NCI-H69 (cell line): ENCODE measurements at places on chromosomes 11 and 22.

- DNase-seq: no peak
These were observed 36.0 kb downstream of the ARRB1 start for GRCh38 chr11:75315439-75315805.

- DNase-seq: no peak
These were observed 56.3 kb upstream of the TCF20 start for GRCh38 chr22:42326801-42327200.

- DNase-seq: no peak
These were observed 162.3 kb downstream of the C11orf87 start for GRCh38 chr11:109584001-109584972.

GRCh38 chr11:124122123-124122522 lies 6.9 kb downstream of the VWA5A start:
- DNase-seq: no peak

GRCh38 chr11:115222218-115222862 lies 281.9 kb downstream of the CADM1 start:
- DNase-seq: peak; percentile 98

DNA sequence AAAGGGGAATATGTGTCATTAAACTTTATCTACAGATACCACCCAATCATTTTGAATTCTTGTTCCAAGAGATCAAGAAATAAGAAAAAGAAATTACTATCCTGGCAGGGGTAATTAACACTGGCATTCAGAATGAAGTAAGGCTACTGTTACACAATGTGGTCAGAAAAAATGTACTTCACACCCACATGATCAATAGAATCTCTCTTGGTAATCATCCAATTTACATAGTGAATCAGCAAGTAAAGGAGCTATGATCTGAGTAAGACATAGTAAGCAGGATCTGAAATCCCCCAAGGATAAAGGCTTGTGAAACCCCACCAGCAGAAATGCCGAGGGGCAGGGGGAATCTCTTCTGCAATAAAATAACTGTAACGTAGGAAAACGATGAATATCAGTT lies 466.5 kb downstream of the FAM181B start:
- no peak for DNase-seq

DNA sequence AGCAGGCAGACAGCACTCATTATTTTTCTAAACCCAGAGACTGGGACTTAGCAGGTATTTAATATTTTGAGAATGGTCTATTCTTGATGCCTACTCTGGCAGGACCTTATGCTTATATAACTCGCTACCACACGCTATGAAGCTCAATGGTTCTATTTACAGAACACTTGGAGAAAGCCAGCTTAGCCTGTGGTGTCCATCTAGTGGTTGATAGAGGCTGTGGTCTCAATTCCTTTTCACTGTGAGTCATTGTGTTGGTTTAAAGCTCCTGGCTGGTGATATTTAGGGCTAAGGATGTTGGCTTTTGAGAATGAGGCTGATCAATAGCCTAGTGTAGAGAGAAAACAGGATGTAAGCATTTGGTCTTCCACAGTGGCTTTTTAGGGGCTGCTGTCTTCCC lies 206.4 kb downstream of the DBX1 start:
- peak; percentile 80 for DNase-seq

DNA sequence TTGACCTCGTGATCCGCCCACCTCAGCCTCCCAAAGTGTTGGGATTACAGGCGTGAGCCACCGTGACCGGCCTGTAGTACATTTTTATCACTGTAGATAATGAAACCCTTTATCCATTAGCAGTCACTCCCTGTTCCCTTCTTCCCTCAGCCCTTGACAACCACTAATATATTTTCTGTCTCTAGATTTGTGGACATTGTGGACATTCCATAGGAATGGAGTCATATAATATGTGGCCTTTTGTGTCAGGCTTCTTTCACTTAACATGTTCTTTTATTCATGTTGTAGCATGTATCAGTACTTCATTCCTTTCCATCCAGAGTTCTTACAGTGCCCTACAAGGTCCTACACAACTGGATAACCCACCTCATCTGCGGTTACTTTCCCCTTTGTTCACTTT lies 30.5 kb downstream of the RRM1 start:
- DNase-seq: no peak

- peak; percentile 10 for DNase-seq
These were observed 1245.7 kb downstream of the BRD1 start for GRCh38 chr22:48581796-48582469.

DNA sequence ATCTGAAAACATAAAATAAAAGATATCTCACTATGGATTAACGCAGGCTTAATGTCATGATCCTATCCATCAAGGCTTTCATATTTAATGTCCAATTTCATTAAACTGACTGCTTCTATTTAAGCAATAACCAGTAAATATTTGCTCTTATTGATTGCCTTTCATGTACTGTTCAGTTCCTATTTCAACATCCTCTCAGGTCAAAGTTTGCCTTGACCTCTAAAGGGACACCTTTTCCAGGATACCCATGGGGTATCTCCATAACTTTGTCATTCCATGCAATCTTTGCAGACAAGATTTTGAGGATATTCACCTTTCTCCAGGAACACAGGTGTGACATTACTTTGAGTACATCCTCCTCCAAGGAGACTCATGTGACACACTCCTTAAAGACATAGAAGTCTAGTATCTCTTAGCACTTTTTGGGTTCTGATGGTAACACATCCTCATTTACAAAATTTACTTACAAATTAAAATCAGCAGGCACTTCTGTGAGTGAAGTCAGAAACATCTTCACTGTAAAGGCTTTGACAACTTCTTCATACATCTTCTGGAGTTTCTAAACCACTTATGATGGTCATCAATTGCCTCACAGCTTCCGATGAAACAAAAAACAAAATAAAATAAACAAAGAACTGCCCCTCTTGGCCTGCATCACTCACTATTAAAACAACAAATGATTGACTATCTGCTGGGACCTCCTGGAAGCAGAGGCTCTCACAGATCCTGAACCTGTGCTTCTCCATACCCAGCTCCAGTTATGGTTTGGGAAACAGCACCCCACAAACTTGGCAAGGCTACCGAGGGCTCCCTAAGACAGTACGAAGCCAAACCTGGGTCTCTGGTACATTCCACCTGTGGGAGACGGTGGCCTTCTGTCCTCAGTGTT lies 7.0 kb upstream of the SLC22A25 start:
- no peak for DNase-seq

DNA sequence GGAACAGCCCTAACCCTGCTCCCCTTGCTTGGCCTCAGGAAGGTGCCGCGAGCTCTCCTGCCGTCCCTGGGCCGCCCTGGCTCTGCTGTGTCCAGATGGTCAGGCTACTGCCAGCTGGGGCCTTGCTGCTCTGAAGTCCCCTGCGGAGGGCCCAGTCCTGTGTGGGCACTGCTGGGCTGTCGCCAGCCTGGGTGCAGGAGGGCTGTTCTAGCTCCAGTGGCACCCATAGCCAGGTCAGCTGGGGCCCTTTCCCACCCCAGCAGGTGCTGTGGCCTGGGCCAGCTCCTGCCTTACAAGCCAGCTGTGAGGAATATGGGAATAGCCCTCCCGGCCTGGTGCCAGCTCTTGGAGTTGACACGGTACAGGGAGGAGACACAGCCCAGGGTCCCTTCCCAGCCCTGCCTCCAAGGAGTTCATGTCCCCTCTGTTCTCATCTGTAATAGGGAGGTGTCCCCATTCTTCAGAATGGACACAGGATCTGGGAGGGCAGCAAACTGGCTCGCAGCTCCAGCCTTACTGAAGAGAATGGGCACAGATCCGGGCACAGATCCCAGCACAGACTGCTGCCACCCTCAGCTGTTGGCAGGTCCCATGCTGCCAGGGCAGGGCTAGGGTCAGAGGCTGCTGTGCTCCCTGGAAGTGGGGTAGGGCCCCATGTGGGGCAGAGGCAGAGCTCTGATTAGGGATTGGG lies 3.9 kb downstream of the DERL3 start:
- DNase-seq: no peak

GRCh38 chr22:39745789-39746188 lies 147.8 kb downstream of the ENTHD1 start:
- no peak for DNase-seq
